Mesothelial cell of epicardium (in vitro differentiated cells): ENCODE measurements at places on chromosomes 16 and 17.

DNA sequence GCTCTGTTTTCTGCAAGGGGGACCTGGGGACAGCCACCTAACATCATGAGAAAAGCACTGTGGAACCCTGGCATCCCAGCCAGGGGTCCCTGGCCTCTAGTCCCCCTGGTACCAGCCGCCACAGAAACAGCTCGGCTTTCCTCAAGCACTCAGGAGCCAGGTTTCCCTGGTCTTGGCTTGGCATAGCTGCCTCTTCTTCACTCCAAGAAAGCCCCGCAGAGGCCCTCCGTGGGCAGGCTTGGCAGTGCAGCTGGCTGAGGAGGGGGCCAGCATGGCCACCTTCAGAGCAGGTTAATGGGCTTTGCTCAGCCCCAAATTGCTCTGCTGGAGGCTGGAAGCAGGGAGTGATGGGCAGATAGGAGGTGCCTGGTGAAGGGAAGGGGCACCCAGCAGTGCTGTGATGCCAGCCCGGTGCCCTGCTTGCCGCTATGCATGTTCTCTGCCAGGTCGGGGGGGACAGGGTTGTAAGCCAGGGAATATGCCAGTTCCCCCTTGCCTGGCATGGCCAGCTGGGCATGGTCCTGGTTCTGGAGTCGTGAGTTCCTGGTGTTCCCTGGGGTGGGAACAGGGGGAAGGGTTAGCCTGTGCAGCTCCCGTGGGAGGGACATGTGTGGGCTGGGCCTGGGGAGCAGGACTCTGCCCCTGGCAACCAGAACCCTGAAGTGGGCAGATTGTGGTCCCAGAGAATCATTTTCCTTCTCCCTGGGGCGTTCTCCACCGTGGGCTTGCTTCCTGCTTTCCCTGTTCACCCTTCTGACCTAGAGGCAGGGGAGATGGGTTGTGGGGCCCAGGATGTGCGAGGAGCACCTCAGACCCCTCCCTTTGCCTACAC is 3.2 kb downstream of the ANKRD13B start:
- DNase-seq, result no peak

- peak; percentile 34 for DNase-seq
These were observed 72.8 kb downstream of the RPH3AL start for GRCh38 chr17:279776-280175.

- no peak for DNase-seq
These were observed 62.0 kb upstream of the DNAJA2 start for GRCh38 chr16:47035436-47035835.

DNA sequence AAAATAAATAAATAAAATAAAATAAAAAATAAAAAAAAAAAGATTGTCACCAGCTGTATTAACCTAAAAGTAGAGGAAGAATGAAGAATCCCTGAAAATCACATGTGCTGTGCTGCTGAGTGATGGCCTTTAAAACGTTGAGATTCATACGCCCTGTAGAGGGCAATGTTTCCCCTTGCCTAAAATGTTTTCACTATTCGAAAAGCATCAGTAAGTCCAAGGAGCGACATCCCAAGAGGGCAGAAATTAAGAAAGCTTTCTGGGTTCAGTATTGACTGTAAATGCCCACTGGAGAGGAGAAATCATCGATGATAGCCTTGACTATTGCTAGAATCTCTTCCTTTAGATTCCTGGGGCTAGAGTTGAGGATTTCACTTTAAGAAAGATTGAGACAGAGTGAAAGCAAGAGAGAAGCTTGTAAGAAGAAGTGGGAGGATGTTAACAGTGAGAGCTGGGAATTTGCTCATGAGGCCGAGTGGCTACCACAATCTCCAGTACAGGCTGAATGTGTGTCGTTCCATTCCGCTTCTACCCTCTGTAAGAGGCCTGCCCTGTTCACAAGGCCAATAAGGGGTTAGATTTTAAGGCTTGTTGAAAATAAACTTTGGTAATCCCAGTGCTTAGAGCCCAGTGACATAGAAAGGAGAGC is 170.8 kb upstream of the FAM20A start:
- DNase-seq, result no peak

- DNase-seq, result no peak
These were observed 19.5 kb downstream of the IRF8 start for GRCh38 chr16:85918436-85918835.

- no peak for DNase-seq
These were observed 191.9 kb downstream of the FTO start for GRCh38 chr16:53895851-53896250.

DNA sequence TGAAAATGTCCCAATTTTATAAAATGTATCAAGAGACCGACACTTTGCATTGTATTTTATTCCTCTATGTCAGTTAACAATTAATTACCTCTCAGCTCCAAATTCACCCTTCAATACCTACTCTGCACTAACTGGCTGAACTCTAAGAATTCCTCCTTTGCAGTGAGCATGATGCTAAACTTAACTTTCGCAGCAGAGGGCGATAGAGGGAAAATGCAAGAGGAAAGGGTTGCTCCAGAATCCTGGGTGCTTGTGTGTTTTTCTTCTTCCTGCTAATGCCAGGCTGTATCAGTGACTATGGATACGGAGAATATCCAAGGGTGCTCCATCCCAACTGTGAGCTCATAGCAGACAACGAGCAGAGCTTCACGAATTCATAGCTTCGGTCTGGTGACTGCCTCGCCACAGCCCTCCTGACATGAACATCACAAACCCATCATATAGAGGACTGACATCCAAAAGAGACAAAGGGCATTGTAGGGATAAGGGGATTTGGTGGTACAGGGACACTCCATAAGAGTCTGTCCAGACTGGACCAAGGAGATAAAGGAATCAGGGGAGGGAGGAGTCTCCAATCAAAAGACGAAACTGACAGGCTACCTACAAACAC is 172.9 kb downstream of the STX8 start:
- no peak for DNase-seq

DNA sequence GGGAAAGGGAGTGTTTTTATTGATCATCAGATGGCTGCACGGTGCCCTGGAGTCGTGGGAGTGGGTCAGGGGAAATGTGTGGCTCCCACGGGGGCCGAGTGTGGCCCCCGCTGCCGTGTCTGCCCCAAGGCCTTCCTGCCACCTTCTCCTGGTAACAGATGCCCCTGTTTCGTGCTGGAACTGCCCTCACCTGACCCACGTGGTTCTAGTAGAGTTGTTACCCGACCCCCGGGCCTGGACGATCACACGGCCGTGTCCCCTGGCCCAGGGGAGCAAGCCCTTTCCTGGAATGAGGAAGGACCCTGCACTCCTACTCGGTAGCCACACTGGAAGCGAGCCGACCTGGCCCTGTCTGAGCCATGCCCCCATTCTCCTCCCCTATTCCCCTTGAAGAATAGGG is 37.6 kb downstream of the ACTG1 start:
- DNase-seq, result no peak

- DNase-seq, result peak; percentile 94
These were observed 3.6 kb upstream of the ZNHIT3 start for GRCh38 chr17:36482611-36483504.

- DNase-seq, result no peak
These were observed 116.9 kb downstream of the TANC2 start for GRCh38 chr17:63082952-63083351.

DNA sequence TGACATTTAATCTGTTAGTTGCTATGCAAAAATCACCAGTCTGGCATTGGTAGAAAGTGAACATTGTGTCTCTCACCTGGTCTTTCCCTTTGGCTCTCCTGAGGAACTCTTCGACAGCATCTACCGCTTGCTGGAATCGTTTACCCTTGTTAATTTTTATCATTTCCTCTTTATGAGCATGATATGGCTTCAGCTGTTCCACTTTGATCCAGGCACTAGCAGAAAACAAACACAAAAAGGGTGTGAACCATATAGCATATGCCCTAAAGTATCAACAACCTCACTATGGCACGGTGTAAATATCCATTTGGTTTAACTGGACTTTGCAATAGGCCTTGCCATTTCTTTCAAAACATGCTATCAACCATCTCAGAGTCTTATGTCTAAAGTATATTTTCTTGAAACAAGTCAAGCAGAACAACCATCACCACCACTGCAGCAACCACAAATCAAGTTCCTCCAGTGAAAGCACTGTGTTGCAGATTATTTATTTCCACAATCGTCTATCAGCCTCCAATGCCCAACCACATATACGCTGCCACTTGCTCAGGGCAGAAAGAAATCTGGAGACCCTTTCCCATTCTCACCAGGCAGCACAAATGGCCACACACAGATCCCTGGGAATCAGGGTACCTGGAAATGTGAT is 14.3 kb downstream of the GLYR1 start:
- DNase-seq, result no peak

DNA sequence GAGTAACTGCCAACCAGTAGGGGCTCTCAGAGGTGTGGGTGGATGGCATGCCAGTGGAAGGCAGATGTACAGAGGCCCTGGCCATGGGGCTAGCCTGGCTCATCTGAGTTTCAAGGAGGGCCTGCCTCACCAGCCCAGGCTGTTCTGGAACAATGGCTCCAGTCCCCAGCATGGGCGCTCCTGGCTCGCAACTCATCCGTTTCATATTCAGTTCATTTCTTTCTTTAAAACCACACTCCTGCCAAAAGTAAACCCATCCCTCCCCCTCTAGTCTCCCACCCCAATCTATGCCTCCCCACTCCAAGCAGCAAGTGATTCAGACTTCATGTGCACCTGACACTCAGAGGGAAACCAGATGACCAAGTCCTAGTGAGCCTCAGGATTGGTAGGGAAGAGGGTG is 2.4 kb downstream of the CCL13 start:
- no peak for DNase-seq

- no peak for DNase-seq
These were observed 36.4 kb downstream of the SLC7A5 start for GRCh38 chr16:87832741-87833502.

GRCh38 chr17:79039886-79040285 is 15.9 kb downstream of the C1QTNF1 start:
- DNase-seq, result no peak

- DNase-seq, result no peak
These were observed 21.6 kb upstream of the RASL10B start for GRCh38 chr17:35709874-35710273.

DNA sequence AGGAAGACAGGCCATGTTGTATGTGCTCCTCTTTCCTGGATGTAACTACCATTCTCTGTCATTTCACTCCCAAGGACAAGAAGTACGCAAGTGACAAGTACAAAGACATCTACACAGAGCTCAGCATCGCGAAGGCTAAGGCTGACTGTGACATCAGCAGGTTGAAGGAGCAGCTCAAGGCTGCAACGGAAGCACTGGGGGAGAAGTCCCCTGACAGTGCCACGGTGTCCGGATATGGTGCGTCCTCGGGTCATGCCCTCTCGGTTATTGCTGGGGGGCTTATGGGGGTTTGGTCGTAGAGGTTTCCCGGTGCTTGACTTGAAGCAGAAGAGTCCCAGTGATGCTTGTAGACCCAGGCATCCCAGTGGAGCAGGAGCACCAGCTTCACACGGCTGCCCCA is 29.0 kb downstream of the PLD6 start:
- DNase-seq, result no peak

DNA sequence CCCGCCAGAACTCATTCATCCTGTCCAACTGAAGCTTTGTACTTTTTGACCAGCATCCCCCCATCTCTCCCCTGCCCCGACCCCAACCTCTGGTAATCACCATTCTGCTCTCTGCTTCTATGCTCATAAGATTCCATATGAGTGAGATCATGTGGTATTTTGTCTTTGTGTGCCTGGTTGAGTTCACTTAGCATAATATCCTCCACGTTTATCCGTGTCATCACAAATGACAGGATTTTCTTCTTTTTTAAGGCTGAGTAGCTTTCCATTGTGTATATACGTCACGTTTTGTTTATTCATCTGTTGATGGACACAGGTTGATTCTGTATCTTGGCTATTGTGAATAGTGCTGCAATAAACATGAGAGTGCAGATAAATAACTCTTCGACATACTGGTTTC is 278.9 kb downstream of the SNX29 start:
- DNase-seq, result no peak

DNA sequence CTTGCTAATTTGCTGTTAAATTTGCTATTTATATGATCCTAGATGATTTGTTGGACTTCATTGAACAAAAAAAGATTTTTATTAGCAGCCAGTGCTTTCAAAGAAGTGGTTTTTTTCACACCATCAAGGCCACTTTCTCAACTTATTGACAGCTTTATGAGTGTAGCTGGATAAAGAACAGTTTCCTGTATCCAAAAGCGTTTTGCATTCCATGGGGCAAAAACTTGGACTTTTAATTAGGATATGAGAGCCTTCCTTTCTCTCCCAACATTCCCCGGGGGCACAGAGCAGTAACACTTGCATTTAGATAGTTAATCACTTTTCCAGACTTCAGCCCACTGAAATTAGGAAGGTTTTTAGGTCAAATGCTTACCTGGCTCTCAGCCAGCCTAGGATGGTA is 177.1 kb upstream of the ELAC2 start:
- DNase-seq, result no peak

DNA sequence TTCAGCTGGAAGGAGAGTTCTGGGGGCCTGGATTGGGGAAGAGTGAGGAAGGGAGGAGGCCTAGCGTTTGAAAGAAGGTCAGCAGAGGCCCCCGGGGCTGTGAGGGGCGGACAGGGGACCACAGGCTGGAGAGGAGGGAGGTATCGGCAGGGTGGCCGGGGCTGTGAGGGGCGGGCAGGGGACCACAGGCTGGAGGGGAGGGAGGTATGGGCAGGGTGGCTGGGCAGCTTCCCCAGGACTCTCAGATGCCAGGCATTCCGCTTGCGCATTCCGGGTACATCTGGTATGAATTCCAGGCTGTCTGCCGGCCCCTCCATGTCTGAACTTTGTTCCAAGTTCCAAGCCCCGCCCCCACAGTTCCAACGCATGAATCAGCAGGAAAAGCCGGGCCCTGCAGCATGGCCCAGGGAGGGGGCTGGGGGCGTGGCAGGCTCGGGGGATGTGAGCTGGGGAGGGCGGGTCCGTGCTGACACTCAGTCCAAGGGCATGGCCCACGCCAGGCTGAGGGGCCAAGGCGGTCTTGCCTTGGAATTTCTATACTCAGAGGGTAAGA is 4.3 kb upstream of the TLCD2 start:
- DNase-seq, result peak; percentile 95

DNA sequence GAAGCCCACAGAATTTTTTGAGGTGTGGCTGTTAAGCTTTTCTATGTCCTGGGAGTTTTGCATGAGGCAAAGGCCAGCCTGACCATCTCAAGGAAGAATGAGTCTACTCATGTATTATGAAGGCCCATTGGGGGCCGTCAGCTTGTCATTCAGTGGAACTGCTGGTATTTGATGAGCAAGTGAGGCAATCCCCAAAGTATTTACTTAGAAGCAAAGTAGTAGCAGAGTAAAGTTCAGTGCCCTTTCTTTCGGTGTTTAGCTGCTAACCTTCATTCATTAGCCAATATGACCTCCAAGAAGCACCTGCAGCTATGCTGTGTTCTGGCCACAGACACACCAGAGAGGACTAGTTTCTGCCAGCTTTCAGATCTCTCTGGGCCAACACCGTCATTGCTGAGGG is 80.2 kb downstream of the RPA1 start:
- no peak for DNase-seq

DNA sequence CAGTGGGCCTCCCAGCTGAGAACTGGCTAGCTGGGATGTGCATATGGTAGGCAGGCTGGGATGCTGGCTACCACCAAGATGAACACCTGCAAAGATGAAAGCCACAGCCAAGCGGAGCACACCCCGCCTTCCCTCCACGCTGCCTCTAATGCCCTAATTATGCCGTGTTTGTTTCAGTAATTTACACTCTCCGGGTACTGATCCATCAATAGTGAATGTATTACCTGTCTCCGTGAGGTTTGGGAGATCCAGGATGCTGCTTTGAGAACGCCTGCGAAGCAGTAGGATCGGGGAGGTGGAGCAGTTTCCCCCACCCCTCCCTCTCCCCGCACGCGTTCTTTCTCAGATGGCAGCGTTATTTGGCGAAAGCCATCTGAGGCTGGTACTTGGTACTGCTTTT is 28.9 kb upstream of the GSE1 start:
- no peak for DNase-seq

GRCh38 chr16:8855051-8855786 is 13.6 kb downstream of the CARHSP1 start:
- DNase-seq, result no peak
